ENCODE measurements at places on chromosomes 6 and 20. TPM values are rescaled to one million over a fixed set of nuclear protein-coding genes. Genes with fewer than 3 reads are reported as not detected.
A peak's percentile ranks its signal among the peaks of the same experiment; 100 is the strongest.

SNAI1 gene
- total RNA-seq: 9.1 TPM

DNA sequence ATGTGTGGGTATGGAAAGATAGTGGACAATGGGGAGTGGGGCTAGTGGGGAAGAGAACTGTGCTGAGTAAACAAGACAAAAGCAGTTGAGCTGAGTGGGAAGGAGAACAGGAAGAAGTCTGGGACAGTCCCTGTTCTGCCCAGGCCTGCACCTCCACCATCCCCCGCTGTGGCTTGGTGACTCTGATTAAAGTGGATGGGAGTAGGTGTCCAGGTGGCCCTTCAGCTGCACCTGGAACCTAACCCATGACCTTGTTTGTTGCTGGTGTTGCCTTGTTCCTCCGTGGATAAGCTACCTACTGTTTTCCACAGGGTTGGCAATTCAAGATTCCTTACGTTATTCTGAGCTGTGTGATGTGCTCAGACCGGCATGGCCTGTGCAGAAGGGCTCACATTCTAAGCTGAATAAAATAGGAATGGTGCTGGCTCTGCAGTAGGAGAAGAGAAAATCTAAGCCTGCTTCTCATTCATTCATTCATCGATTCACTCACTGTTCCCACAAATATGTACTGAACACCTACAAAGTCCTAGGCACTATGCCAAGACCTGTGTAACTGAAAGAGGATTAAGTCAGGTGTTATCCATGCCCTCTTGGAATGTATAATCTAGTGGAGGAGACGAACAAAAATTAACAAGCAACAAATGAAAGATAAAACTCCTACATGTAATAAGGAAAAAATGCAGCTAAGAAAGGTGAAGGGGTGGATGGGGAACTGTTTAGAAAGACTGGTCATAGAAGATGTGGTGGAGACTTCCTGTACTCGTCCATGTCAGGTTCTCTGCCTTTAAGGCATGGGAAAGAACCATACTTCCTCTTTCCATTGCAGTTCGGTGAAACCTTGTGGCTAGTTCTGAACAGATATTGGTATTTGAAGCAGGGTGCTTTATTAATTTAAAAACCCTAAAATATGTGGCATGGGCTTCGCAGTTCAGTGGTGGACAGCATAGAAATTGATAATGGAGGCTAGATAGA is 10.1 kb upstream of the CALHM6 start:
- DNase-seq: no peak

NHLRC1 gene
- not detected for total RNA-seq

- DNase-seq: no peak
These were observed 4.6 kb upstream of the SIM1 start for GRCh38 chr6:100469101-100469859.

DNA sequence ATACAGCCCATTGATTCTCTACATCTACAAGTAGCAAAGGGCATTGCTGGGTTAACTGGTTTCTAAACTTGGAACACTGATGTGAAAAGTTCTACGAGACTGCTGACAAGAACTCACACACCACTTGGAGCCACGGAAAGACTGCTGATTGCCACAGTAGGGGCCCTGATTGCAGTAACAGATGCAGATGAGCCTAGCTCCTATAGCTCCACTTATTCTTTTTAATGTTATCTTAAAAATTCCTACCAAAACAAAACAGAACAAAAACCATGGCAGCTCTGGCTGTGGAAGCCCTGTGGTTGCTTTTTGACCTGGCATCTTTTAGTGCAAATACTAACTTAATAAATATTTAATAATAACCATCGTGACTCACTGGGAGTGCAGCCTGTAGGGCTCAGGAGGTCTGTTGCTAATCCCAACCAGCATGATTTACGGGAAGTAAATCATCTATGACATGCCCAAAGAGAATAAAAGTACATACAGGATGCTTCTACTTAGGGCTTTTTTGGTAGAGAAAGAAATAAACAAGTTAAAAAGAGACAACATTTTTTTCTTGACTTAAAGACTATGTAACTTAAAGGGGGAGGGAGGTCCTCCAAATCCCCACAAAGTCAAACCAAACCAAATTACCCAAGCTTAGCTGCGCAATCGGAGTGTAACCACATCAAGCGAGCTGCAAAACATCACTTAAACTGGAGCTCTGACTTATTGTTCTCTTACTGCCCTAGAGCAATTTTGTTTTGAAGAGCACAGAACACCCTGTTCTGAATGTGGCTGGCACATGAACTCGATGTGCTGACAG is 87.2 kb downstream of the FKBP5 start:
- DNase-seq: peak; percentile 87

Data from astrocyte (in vitro differentiated cells and primary cell).